CD4-positive, CD25-positive, alpha-beta regulatory T cell (primary cell): ENCODE measurements at places on chromosomes 3 and 15.

GRCh38 chr15:23994273-23994672, 307.2 kb upstream of the NDN start:
- DNase-seq, result no peak

- no peak for DNase-seq
These were observed 4.9 kb upstream of the SLC6A6 start for GRCh38 chr3:14397531-14397930.

DNA sequence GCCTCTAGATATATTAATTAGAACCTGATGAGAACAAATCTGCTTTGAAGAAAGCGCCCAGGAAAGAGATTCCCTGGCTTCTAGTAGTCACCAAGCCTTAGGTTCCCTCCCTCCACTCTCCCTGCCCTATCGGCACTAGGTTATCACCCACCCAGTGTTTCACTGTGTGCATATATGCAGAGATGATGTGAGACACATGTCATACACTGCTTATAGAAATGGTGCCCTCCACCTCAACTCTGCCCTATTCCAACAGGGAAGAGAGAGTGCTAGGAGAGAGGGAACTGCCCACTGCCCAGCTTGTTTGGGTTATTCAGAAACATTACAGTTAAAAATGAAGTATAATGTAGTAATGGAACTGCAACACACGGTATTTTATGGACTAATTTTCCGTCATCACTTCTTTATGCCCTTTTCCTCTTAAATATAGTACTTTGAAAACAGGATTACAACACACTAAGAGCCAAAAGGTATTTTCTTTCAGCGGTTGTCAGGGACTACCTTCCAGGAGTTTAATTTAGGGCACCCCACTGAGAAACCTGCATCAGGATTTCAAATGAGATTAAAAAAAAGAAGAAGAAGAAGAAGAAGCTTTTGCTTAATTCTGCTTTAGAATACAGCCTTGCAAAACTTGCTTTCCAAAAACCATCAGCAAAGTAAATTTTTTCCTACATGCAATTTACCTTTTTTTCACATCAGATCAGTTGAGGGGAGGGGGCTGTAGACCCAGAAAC, 55.3 kb downstream of the MEIS2 start:
- no peak for DNase-seq

DNA sequence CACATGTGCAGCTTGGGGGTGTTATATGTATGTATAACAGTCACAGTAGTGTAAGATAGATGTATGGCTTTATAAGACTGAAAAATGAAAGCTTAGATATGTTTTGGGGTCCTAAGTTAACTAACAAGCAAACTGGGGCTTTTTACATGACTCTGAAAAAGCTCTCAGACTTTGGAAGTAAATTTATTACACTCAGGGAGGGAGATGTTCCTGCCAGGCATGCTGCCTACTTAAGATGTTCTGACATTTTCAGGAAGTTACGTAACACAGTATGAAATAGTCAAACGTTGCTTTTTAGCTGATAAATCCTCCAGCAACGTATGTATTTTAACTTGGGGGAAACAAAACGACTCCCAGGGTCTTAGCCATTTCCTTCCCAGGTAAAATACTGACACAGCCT, 1.7 kb upstream of the IFT57 start:
- peak; percentile 29 for DNase-seq

GRCh38 chr15:23869396-23869795, 182.3 kb upstream of the NDN start:
- DNase-seq, result no peak

GRCh38 chr15:89433686-89434085, 62.7 kb downstream of the RHCG start:
- DNase-seq, result no peak

DNA sequence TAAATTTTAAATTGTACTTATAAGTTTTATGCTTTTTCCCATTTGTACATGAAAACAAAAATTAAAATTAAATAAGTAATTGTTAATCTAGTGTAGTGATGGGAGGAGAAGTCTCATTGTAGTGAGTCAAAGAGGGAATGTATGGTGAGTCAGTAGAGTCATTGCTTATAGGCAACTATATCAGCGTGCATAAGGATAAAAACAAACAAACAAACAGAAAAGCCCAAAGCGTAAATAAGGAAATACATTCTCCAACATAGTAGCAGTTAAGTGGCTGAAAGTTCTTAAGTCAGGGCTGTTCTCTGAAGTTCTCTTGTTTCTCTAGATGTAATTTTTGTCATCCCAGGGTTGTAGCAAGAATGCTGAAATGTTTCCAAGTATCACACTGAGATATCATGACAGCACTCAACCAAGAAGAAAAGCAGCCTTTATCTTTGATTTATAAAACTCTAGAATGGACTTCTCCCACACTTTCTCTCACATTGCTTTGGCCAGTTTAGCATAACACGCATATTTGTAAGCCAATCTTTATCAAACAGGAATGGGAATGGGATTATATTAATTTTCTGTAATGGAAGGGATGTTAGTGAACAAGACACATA, 184.1 kb upstream of the TP63 start:
- DNase-seq, result no peak

GRCh38 chr3:168431491-168431890, 335.8 kb upstream of the GOLIM4 start:
- no peak for DNase-seq

DNA sequence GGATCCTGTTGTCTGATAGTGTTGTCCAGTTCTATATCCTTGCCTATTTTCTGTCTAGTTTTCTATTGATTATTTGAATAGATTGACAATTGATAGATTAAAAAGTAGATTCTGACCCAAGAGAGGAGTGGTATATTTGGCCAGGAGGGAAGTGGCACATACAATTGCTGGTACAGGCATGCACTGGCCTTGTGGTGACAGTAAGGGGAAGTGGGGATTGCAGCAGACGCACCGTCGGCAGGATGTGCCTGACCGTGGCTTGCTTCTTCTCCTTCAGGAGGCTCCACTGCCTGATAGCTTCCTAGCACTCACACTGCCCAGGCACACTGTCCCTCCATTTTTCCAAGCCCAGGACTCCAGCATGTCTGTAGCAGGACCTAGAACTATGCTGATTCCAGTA, 10.5 kb downstream of the GABRG3 start:
- no peak for DNase-seq

GRCh38 chr3:112654492-112654891, 13.5 kb upstream of the CCDC80 start:
- no peak for DNase-seq

DNA sequence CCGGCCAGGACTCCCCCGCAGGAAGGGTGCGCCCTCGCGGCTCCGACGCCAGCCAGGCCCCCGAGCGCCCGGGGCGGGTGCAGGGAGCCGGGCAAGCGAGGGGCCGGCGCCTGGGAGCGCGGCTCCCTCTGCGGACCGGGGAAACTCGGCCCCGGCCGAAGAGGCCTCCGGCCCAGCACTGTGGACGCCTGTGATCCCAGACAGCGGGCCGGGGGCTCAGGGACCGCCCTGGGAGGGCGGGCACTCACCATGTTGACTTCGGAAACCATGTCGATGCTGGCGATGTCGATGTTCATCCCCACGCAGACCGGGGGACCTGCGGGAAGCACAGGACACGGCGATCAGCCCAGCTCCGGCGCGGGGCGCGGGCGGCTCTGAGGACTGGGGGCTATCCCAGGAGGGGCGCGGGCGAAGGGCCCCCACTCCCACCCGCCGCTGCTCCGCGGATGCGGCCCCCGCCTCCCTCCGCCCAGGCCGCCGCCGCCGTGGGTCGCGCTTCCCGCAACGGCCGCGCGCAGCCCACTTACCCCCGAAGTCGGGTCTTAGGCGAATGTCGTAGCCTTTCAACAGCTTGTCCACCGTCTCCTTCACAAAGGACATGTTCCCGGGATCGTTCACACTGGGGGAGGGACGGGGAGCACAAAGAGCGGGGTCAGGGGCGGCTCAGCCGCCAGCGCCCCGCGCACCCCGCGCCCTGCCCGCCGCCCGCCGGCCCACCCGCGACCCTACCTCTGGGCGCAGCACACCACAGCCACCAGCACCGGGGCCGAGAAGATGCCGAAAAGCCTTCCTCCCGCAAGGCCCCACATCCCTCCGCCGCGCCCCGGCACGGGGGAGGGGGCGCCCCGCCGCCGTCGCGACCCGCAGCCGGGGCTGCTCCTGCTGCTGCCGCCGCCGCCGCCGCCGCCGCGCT, at the start of gene GABRB3:
GABRB3 (minus strand) TSS at position 913 of the 913 bp plus-strand sequence.
- DNase-seq, result no peak

DNA sequence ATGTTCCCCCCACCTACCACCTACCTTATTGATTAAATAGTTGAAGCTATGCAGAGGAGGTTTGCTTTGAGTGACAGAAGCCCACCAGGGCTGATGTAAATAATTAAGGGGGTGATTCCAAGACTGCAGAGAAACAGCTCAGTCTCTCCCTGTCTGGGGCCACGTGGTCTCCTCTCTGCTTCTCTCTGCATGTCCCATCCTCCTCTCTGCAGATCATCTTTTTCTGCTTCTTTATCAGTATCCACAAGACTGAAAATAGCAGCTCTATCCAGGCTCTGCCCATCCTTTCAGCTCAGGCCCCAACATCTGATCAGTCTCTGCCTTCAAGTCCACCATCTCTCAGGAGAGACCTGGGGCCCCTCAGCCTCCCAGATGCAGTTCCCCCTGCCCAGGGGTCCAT, 110.8 kb downstream of the ANP32A start:
- no peak for DNase-seq

DNA sequence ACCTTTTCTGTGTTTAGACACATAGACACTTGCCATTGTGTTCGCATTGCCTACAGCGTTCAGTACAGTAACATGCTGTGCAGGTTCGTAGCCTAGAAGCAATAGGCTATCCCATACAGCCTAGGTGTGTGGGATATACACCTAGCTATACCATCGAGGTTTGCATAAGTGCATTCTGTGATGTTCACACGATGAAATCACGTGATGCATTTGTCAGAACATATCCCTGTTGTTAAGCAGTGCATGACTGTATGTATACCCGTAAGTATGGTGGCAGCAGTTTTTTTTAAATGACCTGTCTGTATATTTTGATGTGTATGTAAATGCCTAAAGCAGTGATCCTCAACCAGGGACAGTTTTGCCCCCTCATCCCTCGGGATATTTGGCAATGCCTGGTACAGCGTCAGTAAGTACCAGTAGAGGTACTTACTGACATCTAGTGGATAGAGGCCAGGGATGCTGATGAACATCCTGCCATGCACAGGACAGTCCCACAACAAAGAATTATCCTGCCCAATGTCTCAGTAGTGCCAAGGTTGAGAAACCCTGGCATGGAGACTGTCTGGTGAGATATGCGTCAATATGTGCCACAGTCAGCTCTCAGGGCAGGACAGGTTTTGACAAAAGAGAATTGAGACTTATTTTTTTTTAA, 129.1 kb downstream of the HCN4 start:
- no peak for DNase-seq

DNA sequence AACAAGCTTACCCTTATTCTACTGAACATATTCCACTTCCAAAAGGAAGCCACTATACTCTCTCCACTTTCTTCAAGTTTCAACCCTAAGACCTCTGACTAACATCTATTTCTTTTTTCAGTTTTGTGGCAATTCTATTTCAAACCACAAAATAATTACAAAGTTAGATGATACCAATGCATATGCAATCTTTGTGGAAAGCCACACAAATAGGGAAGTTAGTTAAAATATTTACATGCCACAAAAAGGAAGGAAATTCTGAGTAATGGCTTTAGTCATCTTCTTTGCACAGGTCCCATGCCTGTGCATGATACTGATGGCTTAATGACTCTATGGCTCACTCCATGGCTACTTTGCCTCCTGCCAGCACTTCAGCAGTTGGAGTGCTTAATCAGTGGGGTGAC, 57.0 kb upstream of the MCTP2 start:
- DNase-seq, result no peak
